ENCODE measurements at places on chromosomes 12 and 14. TPM values are rescaled to one million over a fixed set of nuclear protein-coding genes. Genes with fewer than 3 reads are reported as not detected.

DPY19L2 gene
- total RNA-seq: 3.6 TPM

PIWIL1 gene
- total RNA-seq: not detected

TCL1A gene
- total RNA-seq: not detected

AKAP3 gene
- total RNA-seq: 4.4 TPM

DNA sequence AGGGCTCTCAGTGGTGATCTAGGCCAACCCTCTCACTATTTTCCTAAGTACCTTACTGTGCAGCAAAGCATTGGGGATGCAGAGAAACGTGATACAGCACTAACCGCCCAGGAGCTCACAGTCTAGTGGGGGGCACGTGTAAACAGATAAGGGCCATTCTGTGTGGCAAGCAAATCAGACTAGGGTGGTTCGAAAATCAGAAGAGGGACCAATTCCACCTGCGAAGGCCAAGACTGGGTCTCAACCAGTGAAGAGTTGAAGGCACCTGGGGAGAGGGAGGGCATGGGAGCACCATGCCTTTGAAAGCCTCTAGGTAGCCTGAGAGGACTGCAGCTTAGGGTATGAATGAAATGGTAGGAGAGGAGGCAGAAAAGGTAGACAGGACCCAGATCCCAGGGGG, 2.2 kb downstream of the PITPNM2 start:
- DNase-seq: no peak

PAH gene
- total RNA-seq: 0.52 TPM

FBLN5 gene
- total RNA-seq: 3.0 TPM
